ENCODE measurements at places on chromosomes 12 and 14.

DNA sequence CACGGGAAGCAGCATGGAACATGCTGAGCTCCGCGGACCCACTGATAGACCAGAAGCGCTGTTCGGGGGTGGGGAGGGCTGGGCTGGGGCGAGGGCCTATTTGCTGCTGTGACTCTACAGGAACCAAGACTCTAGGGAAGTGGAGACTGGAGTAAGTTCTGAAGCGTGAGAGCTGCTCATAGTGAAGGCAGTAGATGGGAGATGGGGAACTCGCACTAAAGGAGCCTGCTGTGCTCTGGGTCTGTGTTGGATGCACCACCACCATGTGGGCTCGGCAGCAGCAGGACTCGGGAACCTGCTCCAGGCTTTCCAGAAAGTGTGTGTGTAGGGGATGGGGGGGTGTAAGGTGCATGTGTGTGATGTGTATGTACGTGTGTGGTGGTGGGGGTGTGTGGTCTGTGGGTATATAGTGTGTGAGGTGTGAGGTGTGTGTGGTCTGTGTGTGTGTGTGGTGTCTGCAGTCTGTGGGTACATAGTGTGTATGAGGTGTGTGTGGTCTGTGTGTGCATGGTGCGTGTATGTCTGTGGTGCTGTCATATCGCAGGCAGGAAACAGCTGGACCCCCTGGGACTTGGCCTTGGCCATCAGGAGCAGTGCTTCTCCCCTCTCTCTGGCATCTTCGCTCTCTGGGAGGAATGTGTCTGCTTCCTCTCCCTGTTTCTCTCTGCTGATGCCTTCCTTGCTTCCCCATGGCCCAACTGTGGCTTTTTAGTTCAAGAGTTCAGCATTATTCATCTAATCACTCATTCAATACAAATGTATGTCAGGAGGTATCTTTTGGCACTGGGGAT lies 378.9 kb downstream of the FUT8 start:
- no peak for DNase-seq

GRCh38 chr12:64675795-64676194 lies 65.5 kb downstream of the RASSF3 start:
- DNase-seq, result peak; percentile 70

DNA sequence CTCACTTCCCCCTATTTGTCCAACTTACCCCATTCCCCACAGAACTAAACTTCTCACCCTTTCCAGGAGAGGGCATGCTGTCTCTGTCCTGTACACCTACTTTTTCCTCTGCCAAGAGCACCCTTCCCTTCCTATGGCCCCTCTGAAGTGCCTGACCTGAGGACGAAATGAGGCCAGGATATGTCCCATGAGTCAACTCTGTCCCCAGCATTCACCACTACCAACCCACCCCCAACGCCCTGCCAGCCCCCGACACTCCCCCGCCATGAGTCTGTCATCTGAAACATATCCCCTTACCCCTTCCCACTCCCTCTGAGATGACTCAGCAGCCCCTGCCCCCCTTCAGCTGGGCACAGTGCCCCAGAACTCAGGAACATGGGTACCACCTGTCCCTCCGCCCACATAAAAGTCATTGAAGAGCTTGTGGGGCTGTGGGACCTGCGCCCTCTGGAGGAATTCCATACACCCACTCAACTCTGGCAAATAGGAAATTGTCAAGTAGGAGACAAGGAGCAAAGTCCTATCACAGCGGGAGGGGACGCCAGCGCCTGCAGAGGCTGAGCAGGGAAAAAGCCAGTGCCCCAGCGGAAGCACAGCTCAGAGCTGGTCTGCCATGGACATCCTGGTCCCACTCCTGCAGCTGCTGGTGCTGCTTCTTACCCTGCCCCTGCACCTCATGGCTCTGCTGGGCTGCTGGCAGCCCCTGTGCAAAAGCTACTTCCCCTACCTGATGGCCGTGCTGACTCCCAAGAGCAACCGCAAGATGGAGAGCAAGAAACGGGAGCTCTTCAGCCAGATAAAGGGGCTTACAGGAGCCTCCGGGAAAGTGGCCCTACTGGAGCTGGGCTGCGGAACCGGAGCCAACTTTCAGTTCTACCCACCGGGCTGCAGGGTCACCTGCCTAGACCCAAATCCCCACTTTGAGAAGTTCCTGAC lies 26.3 kb downstream of the ITGA7 start:
- peak; percentile 71 for DNase-seq

DNA sequence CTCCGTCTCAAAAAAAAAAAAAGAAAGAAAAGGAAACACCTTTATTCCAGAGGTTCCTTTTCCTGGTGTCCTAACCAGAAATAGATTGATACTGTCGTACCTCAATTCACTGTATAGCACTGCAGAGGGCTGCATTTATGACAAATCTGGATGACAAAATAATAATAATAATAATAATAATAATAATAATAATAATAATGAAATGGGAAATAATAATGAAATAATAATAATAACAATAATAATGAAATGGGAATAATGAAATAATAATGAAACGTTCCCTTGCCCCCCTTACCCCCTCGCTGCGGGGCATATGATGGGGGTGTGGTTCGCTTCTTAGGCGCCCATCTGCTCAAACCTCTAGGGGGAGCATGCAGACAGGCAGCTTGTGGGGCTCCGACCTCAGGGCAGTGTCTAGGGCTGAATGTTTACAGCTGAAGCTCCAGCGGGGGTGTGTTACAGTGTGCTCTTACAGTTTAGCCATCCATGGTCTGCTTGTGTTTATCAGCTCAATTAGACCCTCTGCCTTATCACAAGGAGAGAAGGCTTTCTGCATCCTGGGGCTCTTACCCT lies 1088.3 kb upstream of the SEL1L start:
- DNase-seq, result no peak

GRCh38 chr12:29625359-29625953 lies 128.0 kb upstream of the OVCH1 start:
- DNase-seq, result no peak

DNA sequence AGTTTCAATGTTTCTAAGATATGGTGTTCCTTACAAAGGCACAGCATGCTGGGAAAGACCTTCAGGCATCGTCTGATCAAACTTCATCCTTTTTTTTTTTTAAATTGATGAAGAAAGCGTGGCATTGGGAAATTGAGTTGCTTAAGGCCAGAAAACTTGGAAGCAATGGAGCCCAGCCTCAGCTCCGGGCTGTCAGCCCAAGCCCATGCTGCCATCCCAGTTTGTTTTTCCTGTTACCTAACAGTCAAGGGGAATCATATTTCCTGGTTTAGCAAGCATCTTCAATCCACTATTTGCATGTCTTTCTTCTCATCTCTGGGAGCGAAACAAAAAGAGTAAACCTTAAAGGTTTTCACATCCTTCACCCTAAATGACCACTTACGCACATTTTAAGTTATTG lies 200.2 kb downstream of the CHST11 start:
- DNase-seq, result no peak

DNA sequence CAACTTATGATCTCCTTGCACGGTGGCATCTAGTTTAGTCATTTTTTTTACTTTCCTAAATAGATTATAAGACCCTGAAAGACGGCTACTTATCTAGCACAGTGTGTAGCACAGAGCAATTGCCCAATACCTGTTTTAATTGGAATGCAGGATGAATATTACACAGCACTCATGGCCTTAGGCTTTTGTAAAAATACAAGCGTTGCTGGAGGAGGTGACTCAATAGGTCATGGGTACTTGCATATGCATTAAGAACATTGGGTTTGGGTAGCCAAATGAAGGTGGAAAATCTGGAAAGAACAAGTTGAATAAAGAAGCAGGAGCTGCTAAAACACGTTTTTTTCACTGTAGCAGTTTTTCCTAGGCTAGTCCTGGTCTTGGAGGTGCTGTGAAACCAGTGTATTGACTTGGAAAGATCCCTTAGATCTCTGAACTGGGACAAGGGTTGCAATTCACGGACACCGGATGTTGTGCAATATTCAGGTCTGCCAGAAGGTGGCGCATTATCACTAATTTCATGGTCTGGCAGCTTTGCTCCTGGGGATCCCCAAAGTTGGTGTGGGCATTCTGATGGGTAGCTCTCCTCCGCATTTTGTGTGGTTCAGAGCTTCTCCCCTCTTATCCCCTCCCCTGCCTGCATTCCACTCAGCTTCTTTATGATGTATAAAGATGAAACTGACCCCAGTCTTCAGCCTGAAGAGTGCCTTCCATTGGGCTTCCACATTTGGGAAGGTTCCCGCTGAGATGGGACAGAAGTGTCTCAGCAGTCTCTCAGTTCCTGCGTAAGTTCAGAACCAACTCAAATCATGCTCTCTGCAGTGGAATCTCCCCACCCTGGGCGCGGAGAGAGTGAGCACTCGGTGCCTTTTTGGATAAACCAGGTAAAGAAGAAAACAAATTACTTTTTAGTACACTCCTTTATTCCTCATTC lies 278.3 kb downstream of the NRXN3 start:
- peak; percentile 25 for DNase-seq

- no peak for DNase-seq
Observed at GRCh38 chr14:24370748-24371147, 2.8 kb downstream of the NFATC4 start.

- DNase-seq, result no peak
Observed at GRCh38 chr14:79734151-79734550, 477.2 kb downstream of the DIO2 start.

DNA sequence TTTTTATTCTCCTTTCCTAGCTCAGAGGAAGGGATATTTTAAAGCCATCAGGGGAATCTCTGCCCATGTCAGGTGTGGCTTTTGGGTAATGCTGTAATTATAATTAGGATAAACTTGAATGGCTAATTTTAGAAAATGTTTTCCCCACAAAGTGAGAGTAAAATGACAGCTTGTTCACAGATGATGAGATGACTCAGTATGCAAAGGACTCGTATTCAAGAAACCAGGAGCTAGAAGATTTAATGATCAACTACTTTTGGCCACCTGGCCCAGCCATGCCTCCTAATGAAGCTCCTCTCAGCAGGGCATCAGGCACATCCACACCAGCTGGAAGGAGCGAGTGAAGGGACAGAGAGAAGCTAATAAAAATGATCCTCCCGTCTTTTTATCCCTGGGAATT lies 29.0 kb upstream of the PLEKHG7 start:
- DNase-seq, result no peak

DNA sequence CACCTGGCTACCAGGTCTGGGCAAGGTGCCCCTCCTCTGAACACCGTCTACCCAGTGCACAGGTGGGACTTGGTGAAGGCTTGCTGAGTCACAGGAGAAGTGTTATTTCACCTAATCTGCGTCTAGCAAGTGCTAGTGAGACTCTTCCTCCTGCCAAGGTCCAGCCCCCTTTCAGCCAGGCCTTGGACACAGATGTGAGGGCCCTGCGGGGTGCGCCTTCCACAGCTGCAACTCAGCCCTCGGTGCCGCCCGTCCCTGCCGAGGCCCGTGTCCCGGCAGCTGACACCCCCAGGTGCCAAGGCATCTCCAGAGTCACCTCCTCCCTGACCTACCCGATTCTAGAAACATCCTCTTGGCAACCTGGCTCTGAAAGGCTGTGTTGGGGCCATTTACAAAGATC lies 55.1 kb downstream of the PRIMA1 start:
- DNase-seq, result no peak

GRCh38 chr14:63949696-63950095 lies 96.9 kb downstream of the SYNE2 start:
- no peak for DNase-seq

GRCh38 chr12:121093487-121093891 lies 39.2 kb upstream of the P2RX7 start:
- DNase-seq, result no peak

DNA sequence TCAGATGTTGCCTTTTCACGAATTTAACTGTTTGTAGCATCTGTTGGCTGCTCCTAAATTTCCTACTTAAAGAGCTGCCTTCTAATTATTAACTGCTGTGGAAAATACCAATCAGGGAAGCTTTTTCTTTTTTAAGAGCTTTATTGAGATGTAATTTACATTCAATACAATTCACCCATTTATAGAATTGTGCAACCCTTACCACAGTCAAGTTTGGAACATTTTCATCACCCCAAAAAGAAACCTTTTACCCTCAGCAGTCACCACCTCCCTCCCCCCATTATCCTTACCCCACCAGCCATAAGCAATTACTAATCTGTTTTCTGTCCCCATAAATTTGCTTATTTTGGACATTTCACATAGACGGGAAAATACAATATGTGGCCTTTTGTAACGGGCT lies 1.4 kb downstream of the PCNX4 start:
- DNase-seq, result no peak

GRCh38 chr12:84912198-84913128 lies at the start of gene SLC6A15:
SLC6A15 (minus strand) TSS chr12:84912799; CDS start chr12:84892120, 20,679 bp downstream.
- no peak for DNase-seq

DNA sequence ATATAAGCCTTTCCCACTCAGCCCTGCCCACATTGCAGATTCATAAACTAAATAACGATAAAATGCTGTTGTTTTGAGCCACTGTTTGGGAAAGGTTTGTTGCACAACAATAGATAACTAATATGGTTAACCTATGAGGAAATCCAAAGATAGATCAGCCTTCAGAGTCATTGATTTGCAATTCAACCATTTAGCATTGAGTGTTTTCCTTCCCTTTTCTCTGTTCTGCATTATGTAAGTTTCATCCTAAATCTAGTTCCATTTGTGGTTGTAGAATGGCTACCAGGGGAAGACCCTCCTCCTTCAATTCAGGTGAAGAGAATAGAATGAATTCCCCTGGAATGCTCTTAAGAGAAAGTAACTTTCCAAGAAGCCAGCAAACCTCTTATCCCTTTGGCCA lies 19.6 kb downstream of the TC2N start:
- DNase-seq, result no peak

- DNase-seq, result no peak
Observed at GRCh38 chr14:102957222-102957621, 34.8 kb downstream of the AMN start.

- DNase-seq, result no peak
Observed at GRCh38 chr12:103734863-103735262, 106.2 kb downstream of the NT5DC3 start.

DNA sequence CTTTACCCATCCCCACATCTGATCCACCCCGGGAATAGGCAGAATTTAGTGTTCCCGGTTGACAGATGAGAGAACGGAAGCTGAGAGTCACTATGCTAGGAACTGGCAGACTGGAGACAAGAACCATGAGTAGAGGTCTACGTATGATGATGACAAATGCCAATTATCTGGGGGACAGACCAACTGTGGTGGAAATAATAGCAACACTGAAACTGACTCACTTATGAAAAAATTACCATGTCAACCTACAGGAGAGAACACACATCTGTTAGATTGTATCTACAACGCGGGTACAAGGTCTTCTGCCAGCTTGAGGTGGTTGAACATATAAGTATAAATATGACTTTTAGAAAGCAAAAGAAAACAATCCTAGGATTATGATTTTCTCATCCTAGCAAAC lies 15.4 kb upstream of the SELPLG start:
- DNase-seq, result no peak

- DNase-seq, result peak; percentile 91
Observed at GRCh38 chr12:113334786-113335539, at the start of gene SLC8B1. SLC8B1 (minus strand) TSS chr12:113335109; CDS start chr12:113332878, 2,231 bp downstream.

GRCh38 chr14:95227279-95227860 lies 70.0 kb upstream of the DICER1 start:
- DNase-seq, result peak; percentile 39
